Activated T-cell treated with anti-CD3 and anti-CD28 coated beads, Interleukin-2, amount 50 U/mL, for 1 hour (primary cell): ENCODE measurements at places on chromosomes 3 and 15.

DNA sequence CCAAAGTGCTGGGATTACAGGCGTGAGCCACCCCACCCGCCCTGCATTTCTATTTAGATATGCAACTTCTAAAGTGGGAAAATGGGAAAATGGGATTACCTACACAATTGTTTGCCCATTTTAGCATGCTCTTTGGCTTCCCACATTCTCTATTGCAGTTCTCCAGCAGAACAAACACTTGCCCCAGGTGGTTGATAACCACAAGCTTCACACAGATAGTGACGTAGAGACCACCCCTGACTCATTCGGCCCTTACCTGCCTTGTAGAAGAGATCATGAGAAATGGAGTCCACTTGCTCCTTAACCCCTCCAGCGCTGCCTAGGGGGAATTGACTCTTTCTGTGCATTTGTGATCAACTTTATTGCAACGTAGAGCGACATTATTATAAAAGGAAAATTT is 83.2 kb upstream of the RAP2B start:
- DNase-seq = no peak

- no peak for DNase-seq
These were observed 17.6 kb downstream of the GALK2 start for GRCh38 chr15:49187549-49188245.

DNA sequence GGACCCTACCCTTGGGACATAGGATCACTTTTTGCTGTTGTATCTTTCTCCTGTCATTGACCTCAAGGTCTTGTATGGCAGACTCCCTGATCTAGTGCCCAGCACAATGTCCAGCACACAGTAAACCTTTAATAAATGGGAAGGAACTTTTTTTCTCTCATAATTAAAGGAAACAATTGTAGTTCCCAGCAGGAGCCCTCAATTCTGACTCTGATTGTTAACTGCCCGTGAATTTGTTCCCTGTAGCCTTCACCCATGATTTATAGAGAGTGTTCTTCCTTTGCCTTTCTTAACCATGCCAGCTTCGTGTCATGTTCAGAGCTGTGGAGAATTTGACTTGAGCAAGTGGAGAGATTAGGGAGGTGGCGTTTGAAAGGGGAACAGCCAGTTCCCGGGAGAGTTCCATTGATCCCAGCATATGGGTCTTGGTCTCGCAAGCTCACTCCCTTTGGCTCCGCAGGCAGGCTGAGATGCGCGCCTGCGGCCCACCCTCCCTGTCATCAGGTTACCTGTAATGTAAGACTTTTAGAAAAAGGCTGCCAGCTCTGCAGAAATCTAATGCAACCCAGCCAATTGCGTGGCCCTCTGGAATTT is 182.6 kb downstream of the TP63 start:
- no peak for DNase-seq

DNA sequence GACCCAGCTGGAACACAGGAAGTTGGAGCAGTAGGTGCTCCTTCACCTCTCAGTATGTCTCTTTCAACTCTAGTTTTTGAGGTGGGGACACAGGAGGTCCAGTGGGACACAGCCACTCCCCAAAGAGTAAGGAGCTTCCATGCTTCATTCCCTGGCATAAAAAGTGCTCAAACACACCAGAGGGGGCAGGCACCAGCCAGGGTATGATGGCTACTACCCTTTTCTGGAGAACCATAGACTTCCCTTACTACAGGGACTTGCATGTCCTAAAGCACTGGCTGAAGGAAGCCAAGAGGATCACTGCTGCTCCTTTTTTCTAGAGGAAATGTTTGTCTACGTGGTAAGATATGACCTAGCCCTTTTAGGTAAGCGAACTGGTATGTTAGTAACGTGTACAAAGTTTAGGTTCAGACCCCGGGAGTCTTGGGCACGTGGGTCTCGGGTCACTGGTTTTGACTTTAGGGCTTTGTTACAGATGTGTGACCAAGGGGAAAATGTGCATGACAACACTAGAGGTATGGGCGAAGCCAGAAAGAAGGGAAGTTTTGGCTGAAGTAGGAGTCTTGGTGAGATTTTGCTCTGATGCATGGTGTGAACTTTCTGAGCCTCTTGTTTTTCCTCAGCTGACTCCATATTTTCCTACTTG is 11.9 kb downstream of the IL17RB start:
- DNase-seq = no peak

DNA sequence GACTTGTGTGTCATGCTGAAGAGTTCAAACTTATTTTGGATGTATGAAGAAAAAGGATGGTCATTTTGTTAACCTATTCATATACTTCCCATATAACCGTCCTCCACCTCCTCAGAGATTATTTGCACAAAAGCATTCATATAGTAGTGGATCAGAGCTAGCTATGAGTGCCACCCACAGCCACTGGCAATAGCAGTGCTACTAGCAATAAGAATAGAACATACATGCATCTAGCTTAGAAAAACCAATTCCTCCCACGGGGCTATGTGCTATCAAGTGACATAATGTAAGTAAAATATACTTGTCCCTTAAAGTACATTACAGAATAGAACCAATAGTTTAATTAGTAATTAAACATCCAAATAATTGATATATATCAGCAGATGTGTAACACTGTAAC is 10.3 kb upstream of the ZBED2 start:
- DNase-seq = no peak

GRCh38 chr15:58048261-58048660 is 17.2 kb downstream of the ALDH1A2 start:
- no peak for DNase-seq

DNA sequence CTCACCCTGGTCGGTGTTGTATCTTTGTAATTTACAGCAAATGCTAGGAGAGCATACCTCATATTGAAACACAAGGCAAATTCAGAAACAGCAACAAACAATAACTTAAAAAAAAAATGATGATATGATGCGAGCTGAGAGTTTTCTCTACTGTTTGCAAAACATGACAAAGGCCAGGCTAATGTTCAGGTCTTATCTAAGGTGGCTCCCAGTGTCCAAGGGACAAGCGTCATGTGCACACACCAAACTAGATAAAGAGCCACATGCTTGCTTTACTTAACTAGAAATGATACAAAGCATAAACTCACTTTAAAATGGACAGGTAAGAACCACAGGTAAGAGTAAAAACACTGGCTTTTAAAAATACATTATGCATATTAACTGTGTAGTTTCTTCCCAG is 375.9 kb downstream of the FOXP1 start:
- no peak for DNase-seq

DNA sequence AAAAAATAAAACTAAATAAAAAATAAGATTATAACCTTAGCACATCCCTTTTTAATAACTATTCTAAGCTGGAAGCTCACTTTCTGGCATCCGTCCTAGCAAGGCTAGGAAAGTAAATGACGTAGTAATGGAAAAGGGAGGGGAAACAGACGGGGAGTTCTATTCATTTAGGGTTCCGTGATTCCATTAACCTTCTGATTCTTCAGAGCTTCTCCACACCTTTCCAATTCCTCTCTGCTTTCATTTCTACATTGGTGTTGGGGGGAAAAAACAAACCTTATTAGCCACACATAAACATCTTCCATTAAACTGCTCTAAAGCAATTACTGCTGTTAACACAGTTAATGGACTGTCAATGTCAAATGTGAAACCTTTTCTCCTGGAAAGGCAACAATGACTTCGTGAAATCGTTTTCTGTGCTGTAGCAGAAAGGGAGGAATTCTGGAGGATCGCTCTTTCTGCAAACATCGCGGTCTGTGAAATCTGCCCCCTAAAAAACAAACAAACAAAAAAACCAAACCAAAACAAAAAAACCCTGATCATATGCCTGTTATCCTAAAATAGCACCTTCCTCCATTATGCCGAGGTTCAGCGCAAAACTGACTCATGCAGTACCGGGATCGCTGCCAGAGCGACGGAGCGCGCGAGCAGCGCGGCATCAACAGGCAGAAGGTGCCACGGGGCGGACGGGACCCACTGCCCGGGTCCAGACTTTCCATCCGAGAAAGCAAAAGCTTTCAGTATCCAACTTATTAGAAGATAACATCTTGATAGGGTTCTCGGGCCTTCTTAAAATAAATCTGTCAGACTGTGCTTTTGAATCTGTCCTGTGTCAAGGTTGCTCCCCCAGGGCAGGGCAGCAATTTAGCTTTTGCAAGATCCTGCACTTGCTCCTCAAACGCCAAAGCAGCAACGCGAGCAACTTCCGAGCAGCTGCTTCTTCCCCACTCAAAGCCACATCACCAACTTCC is 156.2 kb downstream of the FGF12 start:
- no peak for DNase-seq

DNA sequence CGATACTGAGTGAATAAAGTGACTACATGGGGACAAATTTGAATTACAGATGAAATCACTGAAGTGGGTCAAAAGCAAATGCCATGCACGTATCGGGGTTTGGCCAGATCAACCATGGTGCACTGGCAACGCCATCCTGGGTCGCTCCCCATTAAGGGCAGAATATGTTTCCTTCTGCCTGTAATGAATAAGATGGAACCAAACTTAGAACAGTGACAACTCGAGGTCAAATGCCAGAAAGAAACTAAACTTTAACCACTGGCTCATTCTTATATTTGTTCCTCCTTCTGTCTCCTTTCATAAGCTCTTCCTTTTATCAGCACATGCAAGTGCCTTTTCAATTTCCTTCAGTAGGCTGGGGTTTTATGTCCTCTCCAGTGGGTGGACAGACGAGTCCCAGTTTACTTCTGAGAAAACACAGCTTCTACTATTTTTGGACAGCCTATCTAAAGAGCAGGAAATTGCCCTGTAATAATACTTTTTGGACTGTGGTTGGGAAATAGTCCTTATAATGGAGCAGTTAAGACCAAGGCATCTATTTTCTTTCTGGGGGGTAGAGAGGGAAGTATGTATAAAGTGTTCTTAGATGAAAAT is 61.4 kb downstream of the WHAMM start:
- no peak for DNase-seq

GRCh38 chr3:159619341-159619885 is 369.2 kb upstream of the IL12A start:
- DNase-seq = no peak

- DNase-seq = no peak
These were observed 1.0 kb downstream of the IQSEC1 start for GRCh38 chr3:13072239-13072599.

DNA sequence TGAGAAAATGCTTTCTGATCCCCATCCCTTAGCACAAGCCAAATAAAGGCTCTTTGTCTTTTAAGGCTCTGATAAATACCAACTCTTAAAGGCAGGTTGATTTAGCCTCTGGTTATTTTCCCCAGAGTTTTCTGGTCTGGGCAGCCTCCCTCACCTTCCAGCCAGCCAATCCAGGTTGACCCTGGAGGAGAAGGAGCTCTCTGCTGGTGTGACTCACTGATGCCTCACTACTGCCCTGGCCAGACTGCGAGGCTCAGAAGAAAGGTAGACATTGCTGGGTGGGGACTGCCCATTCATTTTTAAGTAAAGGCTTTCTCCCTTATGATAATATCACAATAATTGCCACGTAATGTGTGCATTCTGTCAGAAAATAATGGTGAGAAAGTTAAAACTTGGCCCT is 37.1 kb downstream of the SLCO3A1 start:
- DNase-seq = no peak

- DNase-seq = no peak
These were observed 24.6 kb downstream of the MNS1 start for GRCh38 chr15:56440214-56440770.

DNA sequence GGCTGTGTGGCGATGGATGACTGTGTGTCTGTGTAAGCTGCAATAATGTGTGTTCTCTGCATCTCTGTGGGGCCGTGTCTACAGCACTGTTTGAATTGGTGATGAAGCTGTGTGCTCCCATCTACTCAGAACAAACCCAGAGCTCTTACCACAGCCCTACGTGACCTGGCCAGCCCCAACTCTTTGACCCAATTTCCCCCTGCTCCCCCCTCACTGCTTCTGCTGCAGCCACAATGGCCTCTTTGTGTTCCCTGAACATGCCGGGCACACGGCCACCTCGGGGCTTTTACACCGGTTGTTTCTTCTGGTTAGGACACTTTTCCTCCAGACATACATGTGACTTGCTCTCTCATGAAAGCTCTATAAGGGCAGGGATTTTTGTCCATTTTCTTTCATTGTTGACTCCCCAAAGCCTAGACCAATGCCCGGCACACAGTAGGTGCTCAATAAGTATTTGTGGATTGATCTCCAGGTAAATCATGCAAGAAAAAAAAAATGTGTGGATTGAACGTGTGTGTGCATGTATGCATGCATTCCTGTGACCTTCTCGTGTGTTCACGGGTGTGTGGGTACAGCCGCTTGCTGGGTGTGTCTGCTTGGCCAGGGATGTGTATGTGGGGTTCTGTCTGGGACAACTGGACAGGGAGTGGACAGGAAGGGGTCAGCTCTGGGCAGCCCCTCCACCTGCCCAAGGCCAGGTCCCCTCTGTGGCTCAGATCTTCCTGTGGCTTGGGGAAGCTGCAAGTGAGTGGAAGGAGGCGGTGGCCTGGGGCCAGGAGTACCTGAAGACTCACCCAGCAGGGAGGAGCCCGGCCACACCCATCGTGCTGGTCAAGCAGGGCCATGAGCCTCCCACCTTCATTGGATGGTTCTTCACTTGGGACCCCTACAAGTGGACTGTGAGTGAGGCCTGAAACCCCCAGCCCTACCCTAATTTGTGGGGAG is 14.8 kb downstream of the VILL start:
- DNase-seq = no peak

DNA sequence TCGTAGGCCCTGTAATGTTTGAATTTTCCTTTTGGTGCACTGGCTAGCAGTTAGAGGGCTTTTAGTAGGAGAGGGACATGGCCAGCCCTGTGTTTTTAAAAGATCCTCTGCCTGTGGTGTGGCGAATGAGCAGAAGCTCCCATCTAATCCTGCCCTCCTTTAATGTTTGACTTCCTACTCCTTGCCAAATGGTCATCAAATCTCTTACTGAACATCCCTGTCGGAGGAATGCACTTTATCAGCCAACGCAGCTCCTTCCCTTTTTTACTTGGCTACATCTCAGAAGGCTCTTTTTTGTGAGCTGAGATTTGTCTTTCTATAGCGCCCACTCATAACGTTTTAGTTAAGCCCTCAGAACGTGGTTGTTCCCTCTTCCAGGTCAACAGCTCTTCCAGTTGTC is 44.8 kb downstream of the MAP2K5 start:
- DNase-seq = no peak

DNA sequence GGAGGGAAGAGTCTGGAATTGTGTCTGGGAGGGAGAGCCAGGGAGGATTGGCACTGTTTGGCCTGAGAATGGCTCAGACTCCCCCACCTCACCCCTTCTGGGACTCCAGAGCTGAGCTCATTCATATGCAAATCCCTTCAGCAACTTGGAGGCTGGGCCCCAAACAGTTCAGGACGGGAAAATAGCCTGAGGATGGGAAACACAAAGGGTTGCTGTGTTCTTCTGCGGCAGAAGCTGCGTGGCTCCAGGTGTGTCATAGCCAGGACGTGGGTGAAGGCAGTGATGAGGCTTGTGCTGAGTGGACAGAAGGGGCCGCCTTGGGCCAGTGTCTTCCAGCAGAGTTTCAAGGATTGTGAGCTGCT is 16.6 kb downstream of the MASP1 start:
- DNase-seq = no peak

- DNase-seq = no peak
These were observed 147.6 kb downstream of the DNAJB8 start for GRCh38 chr3:128319107-128319506.

DNA sequence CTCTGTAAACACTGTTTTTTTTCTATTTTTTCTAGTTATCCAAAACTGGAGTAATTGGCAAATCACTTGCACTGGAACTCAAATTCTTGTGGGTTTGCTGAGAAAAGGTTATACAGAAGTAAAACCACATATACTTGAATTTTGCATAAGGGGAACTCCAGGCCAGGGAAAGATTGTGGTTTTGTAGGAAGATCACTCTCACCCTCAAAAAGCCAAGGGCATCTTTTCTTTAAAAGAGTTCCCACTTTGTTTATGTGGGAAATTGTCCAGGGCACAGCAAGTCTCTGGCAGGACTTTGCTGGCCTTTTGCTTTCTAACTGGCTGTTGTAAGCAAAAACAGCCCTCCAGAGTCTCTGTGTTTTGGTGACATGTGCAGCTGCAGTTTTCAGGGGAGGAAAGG is 340.3 kb upstream of the RBMS3 start:
- no peak for DNase-seq
